Caco-2 (cell line): ENCODE measurements at places on chromosomes 2 and 18.

- no peak for DNase-seq
Measured at GRCh38 chr2:204116159-204116792, 179.7 kb downstream of the ICOS start.

DNA sequence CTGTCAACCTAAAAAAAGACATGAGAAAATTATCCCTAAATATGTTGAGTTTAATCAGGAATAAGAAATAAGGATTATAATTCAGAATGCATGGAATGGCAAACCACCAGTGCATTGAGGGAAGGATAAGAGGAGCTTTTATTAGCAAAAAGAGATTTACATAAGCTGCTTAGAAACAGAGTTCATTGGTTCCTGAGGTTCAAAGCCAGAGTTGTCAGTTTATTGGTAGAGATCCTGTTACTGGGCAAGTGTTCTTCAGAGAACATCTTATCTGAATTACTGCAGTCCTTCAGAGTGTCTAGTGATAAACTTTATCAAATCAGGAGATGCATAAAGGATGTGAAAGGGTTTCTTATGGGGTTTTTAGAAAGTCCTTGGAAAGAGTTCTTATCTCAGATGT lies 76.0 kb upstream of the MEX3C start:
- DNase-seq: no peak

DNA sequence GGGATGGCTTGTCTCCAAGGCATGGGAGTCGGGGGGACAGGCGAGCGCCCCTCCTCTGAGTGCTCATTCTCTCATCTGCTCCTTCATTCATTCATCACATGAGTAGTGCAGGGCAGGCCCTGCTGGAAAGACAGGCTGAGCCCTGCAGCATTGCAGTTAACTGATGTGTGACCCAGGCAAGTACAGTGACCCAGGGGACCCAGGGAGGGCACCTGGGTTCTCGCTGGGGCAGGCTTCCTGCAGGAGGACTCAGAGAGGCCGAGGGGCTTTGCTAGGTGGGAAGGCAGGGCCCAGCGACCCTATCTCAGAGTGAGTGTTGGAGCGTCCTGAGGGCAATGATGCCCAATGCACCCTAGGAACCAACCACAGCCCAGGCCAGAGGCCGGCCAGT lies 30.6 kb downstream of the HJURP start:
- DNase-seq: no peak

DNA sequence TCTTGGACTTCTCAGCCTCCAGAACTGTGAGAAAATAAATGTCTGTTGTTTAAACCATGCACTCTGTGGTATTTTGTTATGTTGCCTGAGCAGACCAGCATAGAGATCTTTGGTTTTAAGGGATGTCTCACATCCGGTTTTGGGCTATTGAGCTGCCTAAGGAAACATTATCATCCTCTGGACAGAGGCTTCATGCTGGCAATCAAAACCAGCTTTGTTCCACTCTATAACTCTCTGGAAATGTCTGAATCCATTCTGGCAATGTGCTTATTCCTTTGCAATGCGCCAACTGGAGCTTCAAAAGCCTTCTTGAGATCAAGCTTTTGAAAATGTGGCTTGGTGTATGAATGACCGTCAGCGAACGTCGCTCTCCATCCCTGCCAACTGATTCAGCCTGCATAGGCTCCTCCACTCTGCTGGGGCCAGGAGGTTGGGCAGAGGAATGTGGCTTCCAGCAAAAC lies 183.6 kb upstream of the MGAT5 start:
- DNase-seq: no peak

DNA sequence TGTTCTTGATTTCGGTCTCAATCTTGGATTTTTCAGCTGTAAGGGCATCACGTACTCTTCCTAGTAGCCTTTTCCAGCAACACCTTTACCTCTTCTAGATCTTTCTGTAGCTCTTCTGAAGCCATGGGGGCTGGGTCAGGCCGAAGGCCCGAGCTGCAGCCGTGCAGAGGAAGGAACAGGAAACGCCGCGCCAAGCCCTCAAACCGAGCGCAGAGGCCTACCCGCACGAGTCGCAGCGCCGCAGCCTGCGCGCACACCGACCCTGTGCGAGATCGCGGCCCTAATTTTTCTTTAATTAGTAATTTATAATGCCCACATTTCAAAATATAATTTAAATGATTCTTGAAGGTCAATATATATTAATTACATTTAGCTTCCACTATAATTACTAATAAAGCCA lies 483.8 kb downstream of the NUP35 start:
- no peak for DNase-seq
